Left kidney (tissue), 8 donors: ENCODE measurements at places on chromosomes 7 and 10. TPM values are rescaled to one million over a fixed set of nuclear protein-coding genes. Genes with fewer than 3 reads are reported as not detected.

DNA sequence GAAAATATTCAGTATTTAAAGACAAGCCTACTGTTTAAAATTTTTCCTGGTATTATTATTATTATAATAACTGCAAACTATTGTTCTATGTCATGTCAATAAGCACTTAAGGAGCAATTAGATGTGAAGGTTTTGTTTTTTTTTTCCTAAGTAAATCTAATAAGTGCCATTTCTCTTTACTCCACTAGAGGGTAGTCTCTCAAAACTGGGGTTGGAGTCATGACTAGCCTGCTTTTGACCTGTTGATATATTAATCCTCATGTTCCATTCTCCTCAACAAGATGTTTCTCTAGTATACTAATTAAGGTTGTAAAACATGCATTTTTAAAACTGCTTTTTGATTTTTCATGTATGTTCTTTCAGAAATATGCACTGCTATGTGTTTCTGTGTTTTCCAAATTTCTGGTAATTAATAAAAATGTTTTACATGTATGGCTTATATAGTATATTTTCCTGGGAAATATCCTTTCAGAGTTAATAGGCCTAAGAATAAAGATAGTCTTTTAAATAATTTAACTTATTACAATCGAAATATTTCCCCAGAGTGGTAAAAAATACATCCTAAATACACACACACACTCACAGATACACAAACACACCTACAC lies 1.0 kb upstream of the LRRN3 start:
- peak; percentile 38 for DNase-seq

- no peak for DNase-seq
These were observed 918 bp downstream of the PWWP2B start for GRCh38 chr10:132397671-132398565.

DNA sequence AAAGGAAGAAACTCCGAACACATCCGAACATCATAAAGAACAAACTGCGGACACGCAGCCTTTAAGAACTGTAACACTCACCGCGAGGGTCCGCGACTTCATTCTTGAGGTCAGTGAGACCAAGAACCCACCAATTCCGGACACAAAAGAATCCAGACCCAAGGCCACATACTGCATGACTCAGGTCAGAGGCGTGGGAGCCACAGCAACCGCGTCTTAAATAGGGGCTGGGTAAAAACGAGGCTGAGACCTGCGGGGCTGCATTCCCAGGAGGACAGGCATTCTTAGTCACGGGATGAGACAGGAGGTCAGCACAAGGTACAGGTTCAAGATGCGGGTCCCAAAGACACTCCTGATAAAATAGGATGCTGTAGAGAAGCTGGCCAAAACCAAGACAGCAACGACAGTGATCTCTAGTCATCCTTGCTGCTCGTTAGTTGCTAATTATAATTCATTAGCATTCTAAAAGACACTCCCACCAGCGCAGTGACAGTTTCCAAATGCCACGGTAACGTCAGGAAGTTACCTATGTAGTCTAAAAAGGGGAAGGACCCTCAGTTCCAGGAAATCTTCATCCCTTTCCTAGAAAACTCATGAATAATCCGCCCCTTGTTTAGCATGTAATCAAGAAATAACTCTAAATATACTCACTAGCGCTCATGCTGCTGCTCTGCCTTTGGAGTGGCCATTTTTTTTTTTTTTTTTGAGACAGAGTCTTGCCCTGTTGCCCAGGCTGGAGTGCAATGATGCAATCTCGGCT lies 19.3 kb downstream of the AP5Z1 start:
- DNase-seq = no peak

The MRLN gene
- 0.48 TPM for polyA plus RNA-seq

The LHPP gene
- 17.9 TPM for polyA plus RNA-seq

The CTAGE6 gene
- polyA plus RNA-seq = not detected
